ENCODE measurements at places on chromosomes 6 and 20.

DNA sequence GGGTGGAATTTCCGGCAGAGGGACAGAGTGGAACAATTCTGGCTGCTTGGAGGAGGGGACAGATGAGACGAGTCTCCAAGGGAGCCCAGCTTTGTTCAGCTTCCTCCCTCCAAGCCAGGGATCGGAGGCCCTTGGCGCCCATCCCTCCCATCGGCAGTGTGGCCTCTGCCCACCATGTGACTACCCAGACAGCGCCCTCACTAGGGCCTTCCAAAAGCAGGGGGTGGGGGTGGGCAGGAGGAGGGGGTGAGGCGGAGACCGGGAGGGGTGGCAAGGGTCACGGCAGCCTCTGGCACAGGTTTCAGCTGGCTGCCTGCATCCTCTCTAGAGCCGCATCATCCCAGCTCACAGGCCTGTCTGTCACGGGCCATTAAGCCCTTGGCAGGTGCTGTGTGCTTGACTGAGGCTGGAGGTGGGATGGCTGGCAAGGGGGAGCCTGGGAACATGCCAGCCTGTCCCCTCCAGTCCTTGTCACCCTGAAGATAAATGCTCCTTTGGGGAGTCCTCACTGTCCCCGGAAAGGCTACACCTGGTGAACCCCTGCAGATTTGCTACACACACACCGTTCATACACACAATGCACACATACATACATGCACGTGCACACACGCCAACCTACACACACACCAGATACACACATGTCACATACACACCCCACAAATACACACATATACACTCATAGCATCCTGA is 6.2 kb upstream of the FGD2 start:
- DNase-seq = no peak

- no peak for DNase-seq
These were observed 655.4 kb upstream of the PTCHD4 start for GRCh38 chr6:48766349-48766748.

GRCh38 chr6:35230498-35230897 is 16.7 kb downstream of the SCUBE3 start:
- DNase-seq = no peak

- no peak for DNase-seq
These were observed 190.0 kb downstream of the UBE3D start for GRCh38 chr6:82875573-82876185.

DNA sequence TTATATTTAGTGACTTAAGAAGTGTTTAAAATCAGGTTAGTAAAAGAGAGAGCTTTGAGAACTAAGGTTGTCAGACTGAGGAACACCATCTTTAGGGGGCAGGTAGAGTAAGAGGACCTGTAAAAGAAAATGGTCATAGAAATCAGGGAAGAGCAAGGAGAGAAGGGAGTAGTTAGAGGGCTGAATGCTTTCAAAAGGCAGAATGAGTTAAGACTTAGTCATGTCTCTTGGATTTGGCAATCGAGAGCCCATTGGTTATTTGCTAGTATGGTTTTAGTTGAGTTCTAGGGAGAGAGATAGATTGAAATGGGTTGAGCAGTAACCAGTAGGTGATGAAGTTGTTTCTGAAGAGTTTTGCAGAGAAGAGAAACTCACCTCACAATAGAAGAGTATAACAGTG is 51.1 kb downstream of the RALGAPB start:
- no peak for DNase-seq

DNA sequence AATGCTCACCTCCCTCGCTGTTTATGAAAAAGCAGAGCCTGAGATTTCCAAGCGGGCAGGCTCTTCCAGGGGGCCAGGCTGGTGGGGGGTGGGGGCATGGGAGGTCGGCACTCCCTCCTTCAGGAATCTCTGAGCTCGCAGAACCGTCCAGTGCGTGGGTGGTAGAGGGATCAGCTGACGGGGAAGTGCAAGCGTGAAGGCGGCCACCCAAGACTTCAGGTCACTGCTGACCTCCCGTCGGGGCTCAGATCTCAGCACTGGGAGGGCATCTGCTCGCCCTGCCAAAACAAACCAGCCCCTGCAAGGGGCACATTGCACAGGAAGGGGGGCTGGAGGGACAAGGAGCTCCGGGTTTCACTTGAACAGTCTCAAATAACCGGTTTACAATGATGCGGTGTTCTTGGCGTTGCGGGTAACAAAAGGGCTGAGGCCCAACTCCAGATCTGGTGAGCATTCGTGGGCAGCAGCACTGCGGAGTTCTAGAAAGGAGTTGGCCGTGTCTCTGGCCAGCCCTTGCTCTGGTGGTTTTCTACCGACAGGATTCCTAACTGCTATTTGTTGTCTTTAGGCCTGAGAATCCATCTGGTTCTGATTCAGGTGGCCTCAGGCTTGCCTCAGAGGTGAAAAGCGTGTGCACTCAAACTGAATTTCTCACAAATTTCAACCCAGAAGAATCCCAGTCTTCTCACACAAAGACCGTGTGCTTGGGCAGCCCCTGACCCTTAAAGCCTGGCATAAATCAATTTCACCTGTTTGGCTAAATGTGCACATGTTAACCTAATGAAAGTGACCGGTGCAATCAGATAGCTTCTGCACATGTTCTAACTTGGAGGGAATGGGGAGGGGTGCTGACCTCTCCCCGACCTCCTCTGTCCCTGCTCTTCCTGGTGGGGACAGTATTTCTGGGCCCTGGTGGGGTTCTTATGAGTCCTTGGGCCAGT is 191.6 kb downstream of the MYLK4 start:
- DNase-seq = no peak

Data from effector CD8-positive, alpha-beta T cell (primary cell).